ENCODE measurements at places on chromosomes 7 and 10.

DNA sequence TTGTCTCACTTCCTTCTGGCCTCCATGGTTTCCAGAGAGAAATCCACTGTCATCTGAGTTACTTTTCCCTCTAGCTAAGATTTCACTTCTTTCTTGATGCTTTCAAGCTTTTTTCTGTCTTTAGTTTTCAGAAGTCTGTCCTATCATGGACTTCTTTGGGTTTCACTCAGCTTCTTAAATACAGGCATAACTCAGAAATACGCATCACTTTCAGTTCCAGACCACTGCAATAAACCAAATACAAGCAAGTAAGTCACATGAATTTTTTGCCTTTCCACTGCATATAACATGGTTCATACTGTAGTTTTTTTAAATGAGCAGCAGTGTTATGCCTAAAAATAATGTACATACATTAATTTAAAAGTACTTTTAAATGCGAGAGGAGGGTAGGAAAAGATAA is 48.7 kb downstream of the STK17A start:
- no peak for DNase-seq

DNA sequence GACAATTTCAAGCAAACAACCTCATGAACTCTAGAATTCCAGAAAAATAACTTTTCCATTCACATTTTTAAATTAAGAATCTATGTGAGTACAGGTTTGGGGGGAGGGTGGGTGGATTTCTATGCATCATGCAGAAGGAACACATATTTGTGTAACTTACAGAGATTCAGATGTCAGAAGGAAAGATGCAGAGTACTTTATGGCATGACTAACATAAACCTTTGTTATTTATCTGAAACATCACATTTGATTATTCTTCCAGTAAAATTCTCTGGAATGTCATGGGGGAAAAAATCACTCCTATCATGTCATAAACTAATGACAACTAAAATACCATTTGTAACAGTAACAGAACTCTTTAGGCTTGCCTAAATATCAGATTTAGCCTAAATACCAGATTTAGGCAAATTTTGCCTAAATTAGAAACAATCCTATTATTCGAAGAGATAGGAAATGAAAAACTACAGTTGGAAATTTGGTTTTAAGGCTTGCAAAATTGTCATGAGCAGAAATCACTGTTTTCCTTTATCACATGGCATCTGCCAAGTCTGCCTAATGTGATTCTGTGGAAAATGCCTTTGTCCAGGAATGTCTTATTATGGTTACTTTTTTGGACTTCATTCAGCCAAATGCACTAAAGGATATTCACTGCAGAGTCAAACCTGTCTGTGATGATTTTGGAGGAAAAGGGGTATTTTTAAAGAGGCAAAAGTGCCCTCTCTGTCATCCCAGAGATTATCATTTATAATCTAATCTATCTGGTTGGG is 527.7 kb upstream of the CELF2 start:
- no peak for DNase-seq

GRCh38 chr7:112882022-112882421 is 91.8 kb upstream of the TMEM168 start:
- DNase-seq = no peak

DNA sequence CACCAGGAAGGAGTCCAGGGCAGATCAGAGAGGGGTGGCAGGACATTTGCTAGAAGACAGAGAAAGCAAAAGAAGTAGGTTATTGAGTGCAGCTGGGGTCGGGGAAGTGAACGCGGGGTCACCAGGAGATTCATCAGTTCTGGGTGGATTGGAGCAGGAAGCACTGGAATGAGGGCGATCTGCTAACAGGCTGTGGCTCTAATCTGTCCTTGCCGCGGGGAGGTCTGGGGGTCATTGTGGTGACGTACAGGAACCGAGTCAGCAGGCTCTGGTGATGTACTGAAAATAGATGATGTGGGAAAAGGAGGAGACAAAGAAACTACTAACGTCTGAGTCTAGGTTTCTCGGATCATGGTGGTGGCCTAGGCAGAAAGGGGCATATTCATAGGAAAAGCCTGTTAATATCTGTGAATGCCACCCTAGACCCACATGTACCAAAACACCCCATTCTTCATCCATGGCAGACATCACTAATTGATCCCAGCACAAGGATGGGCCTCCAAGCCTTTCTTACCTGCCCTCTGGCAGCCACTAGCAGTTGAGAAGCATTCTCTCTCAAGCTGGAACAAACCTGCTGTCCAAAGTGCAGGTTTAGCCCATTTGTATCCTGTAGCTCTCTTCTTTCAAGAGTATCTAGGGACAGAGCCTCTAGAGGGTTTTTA is 134.5 kb downstream of the C10orf105 start:
- DNase-seq = no peak

DNA sequence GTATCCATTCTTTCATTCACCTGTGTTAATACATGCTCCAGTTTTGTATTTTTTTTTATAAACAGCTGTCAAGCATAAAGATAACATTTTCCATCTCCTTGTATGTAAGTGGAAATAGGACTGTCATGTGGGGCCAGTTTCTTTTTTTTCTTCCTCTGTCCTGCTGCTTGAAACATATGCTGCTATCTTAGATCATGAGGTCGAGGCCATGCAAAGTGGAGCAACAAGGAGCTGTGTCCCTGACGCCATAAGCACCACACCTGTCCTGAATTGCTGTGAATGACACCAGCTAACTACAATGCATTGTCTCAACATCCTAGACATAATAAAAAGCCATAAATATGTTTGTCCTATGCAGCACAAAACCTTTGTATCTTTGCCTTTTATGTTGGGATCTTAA is 37.7 kb upstream of the SLC26A4 start:
- no peak for DNase-seq

- no peak for DNase-seq
Observed at GRCh38 chr10:88408096-88408495, 175.0 kb downstream of the RNLS start.

GRCh38 chr10:61179771-61180170 is 235.8 kb upstream of the RHOBTB1 start:
- no peak for DNase-seq

DNA sequence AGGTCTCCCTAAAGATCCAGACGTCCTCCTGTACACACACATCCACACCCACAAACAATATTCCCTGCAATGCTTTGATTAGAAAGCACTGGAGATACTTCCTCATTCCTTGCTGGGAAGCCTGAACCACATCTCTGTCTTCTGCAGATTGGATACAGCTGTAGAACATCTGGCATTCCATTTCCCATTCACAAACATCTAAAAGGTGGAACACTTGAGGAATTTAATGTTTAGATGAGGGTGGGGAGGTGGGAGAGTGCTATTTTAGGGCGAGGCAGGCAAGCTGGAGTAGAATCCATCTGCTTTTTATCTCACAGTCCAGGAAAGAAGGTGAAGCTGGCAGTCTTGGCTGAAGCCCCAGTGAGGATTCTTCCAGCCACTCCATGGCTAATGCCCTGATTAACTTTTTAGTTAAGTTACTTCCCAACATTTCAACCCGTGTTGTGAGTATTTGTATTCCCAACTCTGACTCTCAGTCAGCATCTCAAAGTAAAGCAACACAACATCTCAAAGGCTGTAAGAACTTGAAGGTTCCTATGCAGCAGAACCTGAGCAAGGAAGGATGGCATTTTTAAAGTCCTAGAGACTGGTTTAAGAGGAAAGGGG is 46.1 kb downstream of the CYTH3 start:
- no peak for DNase-seq

GRCh38 chr10:1454428-1454827 is 282.9 kb downstream of the ADARB2 start:
- DNase-seq = no peak
